Stimulated activated CD8-positive, alpha-beta memory T cell treated with anti-CD3 and anti-CD28 coated beads, Interleukin-15, amount 100 ng/mL, for 24 hours (primary cell): ENCODE measurements at places on chromosomes 12 and 14.

DNA sequence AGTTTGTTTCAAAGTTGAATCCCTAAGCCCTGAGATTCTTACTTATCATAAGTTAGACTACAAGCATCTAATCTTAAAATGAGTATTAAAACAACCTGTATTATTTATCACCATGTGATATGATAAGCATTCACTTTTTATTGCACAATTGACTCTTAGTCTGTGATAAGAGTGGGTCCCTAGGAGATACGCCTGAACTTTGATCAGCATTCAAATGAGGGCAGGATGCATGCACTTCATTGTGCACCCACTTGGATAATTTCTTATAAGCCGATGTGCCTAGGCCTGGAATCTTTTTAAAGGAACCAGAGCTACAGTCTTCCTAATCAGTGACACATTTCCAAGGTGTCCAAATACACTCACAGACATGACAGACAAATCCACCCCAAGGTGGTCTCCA lies 31.4 kb upstream of the SPTLC2 start:
- no peak for DNase-seq

- DNase-seq: no peak
Measured at GRCh38 chr12:22357531-22357930, 23.0 kb upstream of the ST8SIA1 start.

DNA sequence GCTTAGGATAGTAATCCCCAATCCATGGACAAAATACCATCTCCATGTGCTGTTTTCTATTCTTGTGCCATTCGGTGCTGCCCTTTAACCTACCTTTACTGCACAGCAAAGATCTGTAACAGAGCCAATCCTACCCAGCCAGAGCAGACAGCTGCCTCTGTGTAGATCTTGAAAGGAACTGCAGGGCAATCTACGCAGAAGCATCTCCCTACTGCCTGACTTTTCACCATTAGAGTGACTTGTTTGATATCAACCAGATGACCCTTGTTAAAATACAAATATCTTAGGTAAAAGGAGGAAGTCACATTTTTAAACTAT lies 33.9 kb upstream of the PPM1A start:
- no peak for DNase-seq

- DNase-seq: no peak
Measured at GRCh38 chr12:32901553-32901952, 5.0 kb upstream of the PKP2 start.

DNA sequence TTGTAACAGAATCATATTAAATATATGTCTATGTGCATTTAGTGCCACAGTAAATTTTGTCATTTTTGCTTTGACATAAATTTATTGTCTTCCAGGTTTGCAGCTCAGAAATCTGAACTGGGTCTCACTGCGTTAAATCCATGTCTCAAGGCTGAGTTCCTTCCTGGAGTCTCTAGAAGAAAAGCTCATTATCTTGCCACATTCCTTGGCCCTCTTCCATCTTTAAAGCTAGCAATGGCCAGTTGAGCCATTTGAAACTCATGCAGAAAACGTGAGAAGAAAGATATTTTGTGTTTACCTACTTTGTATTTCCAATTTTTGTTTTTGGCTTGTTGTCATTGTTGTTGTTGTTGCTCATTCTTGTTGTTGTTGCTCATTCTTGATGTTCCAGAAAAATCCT lies 10.7 kb downstream of the PRH1 start:
- no peak for DNase-seq

DNA sequence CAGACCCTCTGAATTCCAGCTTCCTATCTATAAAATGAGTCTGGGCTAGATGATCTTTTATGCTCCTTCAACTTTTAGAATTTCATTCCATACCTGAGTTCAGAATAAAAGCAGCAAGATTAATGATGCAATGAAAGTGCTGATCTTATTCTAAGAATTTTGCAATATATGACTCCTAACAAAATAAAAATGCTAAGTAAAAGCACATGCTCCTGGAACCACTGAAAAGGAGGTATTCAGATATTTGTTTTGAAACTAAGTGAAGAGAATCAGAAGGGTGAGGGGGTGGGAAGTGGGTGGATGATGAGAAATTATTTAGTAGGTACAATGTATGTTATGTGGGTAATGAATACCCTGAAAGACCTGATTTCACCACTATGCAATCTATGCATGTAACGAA lies 216.6 kb downstream of the PTPRO start:
- DNase-seq: no peak

DNA sequence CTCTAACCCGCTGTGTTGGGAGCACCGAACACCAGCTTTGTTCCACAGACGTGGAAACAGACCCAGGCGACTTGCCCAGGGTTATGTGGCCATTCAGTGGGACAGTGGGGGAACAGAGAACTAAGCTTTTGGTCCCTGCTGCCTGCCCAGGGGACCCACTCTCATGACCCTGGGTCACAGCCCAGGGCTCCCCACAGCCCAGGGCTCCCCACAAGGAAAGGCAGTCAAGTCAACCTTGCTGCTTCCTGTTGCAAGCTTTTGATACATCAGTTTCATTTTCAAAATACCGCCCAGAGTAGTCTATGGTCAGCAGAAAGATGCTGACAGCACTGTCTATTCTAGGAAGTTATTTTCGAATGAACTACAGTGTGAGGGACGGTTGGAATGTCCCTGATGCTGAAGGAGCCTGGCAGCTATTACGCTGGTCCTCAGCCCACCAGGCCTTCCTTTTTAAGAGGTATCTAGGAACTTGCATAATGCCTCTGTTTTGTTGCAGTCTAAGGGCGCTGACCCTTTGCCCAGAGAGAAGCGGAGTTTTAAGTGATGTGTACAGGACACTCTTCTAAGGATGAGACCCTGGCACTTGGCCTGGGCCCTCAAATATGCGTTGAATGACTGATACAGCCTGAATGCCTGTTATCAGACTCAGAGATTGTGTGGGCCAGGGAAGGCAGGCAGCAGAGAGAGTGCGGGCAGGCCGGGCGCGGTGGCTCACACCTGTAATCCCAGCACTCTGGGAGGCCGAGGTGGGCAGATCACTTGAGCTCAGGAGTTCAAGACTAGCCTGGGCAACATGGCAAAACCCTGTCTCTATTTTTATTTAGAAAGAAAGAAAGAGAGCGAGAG lies 12.6 kb upstream of the TTC7B start:
- no peak for DNase-seq

DNA sequence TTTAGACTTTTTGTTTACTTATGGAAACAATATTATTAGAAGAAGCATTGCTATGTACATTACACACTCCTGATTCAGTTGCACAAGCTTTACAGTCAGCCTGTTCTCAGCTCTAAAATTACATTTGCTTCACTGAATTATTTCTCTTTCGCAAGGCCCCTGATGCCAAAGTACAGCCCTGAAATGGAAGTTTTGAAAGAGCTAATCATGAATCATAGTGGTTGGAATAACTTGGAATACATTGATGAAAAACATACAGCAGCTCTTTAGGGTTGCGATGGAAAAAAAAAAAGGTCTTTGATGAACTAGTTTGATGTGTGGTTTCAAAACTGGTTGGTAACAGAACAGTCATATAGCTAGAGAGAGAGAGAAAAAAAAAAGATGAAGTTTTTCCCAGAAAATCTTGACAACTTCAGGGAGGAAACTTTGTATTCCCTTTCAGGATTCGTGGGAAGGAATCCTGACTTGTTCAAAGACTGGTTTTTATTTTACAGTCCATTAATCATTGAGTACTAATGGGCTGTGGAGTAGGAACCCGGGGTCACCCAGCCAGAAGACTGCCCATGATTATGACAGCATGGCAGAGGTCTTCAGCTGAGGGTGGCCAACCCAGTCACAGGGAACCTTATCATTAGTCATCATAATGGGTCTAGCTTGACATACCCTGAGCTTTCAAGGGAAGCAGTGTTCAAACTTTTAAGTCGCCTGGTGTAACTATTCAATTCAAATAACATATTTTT lies 460.1 kb downstream of the NAV3 start:
- no peak for DNase-seq

GRCh38 chr12:24025153-24025798 lies 75.8 kb upstream of the SOX5 start:
- no peak for DNase-seq

DNA sequence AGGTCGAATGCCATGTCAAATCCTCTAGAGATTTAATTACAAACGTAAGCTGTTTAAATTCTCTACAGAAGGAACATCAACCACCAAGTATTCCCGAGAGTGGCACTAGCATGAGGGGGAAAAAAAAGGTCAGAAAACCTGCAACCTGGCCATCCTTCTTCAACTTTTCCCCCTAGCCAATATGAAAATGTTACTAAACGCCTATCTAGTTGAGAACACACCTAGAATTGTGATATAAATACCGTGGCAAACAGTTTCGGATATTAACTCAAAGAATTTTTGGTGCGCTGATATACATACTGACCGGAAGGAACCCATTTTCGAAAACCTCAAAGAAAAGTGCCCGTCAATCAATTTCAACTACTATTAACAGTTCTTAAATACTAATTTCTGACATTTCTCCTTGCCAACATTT lies 1.8 kb downstream of the HNRNPC start:
- no peak for DNase-seq

GRCh38 chr12:118866346-118866745 lies 115.0 kb upstream of the SRRM4 start:
- no peak for DNase-seq

DNA sequence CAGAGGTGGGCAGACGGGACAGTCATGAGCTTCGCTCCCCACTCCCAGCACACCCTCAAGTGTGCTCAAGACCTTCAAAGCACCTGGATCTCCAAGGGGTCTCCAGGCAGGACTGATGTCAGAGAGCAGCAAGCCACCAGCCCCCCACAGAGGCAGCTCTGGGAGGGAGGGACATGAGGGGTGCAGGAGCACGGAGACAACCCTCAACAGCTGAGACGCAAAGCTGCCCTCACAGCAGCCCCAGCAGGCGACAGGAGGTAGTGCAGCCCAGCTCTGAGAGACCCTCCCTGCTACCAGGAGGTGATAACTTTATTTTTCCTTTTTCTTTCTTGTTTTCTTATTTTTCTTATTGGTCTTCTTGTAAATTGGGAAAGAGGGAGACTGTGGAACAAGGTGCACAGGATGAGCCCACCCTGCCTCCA lies 17.9 kb downstream of the SIVA1 start:
- no peak for DNase-seq

GRCh38 chr12:91637789-91638624 lies 455.4 kb upstream of the DCN start:
- DNase-seq: no peak

DNA sequence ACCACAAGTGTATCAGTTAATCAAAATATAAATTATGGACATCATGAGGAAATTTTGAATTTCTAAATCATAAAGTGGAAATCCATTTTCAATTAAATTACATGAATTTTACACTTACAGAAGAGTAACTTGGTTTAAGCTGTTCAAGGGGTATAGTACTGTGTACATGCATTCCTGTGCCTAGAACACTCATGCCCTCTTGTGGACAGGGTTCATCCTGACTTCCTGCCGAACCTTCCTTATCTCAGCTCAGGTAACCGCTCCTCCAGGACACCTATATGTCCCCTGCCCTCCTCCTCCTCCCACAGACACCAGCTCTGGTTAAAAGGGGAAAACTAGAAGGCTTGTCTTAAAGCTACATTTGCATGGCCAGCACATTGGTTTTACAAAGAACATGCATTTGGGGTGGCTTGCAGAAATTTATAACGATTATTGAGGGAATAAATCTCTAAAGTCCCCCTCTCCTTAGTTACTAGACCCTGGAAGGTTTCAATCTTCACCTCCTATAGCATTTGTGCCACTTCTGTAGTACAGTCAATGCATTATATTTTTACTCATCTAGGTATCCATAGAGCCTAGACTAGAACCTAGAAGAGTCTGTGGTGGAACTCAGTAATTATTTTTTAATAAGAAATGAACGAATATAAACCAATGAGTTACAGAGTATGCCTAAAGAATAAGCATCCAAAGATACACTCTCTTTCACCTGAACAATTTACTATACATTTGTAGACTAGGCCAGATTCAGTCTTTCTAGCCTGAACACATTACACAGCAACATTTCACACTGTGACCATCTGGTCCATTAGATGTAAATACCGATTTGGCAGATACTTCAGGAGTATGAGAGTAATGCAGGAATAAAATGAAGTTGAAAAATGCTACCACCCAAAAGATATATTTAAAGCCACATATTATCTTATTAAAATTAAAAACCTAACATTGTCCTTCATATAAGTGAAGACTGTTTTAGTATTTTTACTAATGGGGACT lies 345.6 kb downstream of the PAWR start:
- no peak for DNase-seq

DNA sequence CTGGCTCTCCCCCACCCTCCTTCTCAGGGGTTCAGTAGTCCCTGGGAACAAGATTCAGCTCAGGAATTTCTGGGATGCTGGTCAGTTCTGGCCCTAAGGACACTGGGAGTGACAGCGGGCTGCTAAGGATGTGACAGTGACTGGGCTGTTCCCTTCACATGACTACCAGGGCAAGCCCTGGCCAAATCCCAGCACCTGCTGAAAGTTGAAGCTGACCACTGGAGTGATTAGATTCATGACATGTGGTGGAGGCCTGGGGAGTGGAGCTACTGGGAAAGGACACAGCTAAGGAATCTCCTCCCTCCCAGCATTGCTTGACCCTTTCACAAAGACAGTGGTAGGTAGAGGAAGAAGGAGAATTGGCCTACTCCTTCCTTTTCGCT lies 204.9 kb downstream of the DAD1 start:
- no peak for DNase-seq

DNA sequence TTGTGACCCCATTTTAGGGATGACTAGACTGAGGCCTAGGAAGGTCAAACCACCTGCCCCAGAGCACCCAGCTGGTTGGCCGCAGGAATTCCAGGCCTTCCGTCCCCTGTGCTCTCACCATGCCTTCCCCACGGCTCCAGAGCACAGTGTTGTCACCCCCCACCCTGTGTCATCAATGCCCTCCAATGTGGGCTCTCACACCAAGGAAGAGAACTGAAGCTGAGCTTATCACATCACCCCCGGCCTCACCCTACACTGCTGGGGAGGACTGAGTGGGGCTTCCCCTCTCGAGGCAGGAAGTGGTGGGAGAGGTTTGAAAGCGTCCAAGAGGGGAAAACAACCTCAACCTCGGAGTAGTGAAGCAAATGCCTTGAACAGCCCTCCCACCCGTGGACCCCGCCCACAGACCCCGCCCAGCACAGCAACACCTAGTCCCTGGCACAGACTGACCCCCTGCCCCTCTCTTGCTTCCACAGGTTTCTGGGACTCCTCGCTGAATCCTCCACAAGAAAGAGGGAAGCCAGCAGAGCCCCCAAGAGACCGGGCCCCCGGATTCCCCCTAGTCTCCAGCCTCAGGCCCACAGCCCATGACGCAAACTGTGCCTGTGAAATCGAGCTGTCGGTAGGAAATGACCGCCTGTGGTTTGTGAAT lies 97.2 kb downstream of the LGMN start:
- DNase-seq: peak; percentile 35

- no peak for DNase-seq
Measured at GRCh38 chr14:24092110-24092504, 2.0 kb upstream of the PCK2 start.

- no peak for DNase-seq
Measured at GRCh38 chr12:93100610-93101009, 171.5 kb upstream of the EEA1 start.

GRCh38 chr12:32031109-32031508 lies 71.9 kb downstream of the RESF1 start:
- DNase-seq: no peak
